ENCODE measurements at places on chromosomes 3 and 15. TPM values are rescaled to one million over a fixed set of nuclear protein-coding genes. Genes with fewer than 3 reads are reported as not detected.

DNA sequence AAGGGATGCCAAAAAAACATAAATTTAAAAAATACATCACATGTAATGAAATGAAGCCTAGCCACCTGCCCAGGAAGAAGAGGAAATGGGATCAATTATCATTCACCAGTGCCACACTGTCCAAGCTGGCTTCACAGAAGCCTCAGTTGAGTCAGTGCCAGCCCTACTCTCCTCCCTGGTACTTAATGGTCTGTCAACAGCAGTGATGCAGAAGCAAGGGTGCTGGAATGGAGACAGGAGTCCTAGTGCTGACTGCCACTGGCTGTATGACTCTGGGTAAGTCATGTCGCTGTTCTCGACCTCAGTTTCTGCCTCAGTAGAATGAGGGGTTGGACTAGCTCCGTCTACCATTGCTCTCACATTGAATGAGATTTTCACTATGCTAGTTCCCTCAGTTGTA lies 78.5 kb upstream of the LARS2 start:
- DNase-seq = no peak

DNA sequence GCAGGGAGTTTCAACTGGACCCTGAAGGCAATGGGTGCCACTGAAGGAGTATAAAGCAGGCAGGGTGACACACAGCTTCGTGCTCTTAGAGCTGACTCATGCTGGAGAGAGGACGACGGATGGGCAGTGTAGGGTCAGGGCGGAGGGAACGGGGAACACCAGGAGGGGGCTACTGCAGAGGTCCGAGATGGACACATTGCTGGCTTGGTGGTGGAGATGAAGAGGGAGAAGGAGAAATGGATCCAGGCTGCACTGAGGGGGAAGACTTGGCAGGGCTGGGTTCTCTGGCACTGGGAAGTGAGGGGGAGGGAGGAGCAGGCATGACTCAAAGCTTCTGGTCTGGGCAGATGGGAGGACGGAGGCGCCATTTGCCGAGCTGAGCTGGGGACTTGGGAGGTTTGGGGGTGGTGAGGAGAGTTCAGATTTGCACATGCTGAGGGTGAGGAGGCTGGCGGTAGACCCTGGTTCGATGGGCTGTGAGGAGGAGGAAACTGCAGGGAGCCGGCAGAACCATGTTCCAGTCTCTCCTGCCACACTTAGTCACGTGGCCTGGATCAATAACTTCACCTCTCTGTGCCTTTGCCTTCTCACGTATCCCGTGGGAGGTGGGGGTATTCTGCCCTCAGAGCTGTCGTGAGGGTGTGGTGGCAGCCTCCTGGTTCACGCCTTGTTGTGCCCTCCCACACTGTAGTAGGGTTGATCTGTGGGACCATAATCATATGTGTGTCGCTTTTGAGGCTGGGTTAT lies 4.6 kb upstream of the KCTD6 start:
- no peak for DNase-seq

DNA sequence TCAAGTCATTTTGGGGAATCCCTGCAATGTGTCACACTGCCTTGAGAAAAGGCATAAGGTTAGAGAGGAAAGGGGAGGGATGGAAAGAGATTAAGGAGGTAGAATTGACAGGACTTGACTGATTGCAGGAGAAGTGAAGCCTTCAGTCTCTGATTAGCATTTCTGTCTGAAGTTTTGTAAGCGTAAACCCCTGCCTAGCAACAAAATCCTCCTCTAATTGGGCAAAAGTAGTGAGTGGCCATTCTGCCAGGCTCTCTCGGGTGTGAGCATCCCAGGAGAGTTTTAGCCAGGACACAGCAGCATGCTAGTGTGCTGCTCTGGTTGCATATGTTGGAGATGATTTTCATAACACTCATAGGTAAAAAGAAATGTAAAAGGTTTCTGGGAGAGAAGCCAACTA lies 117.0 kb upstream of the MRPL3 start:
- no peak for DNase-seq

GRCh38 chr3:59680919-59681318 lies 631.1 kb upstream of the CFAP20DC start:
- no peak for DNase-seq

GRCh38 chr3:96331341-96331740 lies 483.1 kb upstream of the EPHA6 start:
- DNase-seq = no peak

DNA sequence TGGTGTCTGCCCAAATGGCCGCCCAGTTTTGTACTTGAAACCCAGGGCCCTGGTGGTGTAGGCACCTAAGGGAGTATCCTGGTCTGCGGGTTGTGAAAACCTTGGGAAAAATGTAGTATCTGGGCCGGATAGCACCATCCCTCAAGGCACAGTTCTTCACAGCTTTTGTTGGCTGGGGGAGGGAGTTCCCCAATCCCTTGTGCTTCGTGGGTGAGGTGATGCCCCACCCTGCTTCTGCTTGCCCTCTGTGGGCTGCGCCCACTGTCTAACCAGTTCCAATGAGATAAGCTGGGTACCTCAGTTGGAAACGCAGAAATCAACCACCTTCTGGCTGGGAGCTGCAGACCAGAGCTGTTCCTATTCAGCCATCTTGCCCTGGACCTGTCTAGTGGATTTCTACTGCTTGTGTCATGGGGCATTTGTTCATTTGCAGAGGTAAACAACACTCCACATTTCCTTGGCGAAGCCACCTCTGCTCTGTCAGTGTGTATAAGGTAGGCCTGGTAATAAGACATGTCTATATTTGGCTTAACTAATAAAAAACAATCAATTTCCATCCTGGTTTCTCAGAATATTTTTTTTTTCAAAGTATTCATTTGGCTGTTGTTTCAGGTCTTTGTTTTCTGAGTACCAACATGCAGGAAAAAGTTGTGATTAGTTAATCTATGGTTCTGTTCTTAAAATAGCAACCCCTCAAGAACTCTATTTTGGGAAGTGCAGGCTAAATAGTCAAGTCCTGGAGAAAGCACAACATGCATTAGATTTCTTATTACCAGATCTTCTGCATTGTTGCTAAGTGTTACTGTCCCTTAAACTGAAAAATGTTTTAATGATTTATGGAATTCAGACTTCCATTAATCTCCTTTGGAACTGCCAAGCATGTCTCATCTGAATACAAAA lies 304.3 kb downstream of the ZIC1 start:
- DNase-seq = no peak

DNA sequence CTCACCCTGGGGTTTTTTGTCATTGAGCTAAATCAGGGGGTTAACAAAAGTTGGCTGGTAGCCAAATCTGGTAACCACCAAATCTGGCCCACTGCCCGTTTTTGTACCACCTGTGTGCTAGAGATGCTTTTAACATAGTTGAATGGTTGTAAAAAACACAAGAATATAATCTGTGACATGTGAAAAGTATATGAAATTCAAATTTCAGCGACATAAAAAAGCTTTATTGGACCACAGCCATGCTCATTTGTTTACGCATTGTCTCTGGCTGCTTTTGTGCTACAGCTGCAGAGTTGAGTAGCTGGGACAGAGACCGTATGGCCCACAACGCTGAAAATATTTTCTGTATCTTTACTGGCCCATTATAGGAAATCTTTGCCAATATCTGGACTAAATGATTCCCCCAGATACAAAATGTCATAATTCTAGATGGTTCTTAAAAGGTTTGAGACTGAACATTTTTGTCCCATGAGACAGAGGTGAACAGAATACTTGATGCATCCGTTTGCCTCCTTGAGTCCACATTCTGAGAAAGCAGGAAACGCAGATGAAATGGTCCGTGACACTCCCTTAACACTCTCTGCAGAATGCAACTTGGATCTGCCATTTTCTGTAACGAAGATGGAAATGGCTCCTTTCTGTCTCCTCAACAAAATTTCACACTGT lies 120.9 kb upstream of the PDZRN3 start:
- DNase-seq = no peak

The FBXO45 gene
- 12.8 TPM for total RNA-seq

The GUCA1C gene
- total RNA-seq = not detected
